Spleen (tissue), 13 donors: ENCODE measurements at places on chromosomes 1 and 21. TPM values are rescaled to one million over a fixed set of nuclear protein-coding genes. Genes with fewer than 3 reads are reported as not detected.

DNA sequence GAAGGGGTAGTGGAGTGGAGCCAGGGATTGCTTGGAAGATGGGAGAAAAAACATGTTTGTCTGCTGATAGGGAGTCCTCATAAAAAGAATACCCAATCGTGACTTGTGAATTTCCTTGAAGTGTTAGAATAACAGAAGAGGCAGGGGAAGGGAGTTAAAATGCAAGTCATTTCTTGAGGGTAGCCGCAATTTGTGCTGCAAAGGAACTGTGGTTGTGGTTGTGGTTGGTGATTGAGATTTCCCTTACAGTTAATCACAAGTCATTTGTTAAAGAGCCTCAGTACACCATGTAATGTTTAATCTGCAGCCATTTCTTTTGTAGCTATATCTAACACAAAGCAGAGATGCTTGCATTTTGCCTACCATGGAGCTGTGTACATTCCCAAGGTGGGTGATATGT lies 38.5 kb upstream of the EGLN1 start:
- DNase-seq: no peak

- DNase-seq: no peak
These were observed 48.6 kb upstream of the LRRC52 start for GRCh38 chr1:165494949-165495857.

DNA sequence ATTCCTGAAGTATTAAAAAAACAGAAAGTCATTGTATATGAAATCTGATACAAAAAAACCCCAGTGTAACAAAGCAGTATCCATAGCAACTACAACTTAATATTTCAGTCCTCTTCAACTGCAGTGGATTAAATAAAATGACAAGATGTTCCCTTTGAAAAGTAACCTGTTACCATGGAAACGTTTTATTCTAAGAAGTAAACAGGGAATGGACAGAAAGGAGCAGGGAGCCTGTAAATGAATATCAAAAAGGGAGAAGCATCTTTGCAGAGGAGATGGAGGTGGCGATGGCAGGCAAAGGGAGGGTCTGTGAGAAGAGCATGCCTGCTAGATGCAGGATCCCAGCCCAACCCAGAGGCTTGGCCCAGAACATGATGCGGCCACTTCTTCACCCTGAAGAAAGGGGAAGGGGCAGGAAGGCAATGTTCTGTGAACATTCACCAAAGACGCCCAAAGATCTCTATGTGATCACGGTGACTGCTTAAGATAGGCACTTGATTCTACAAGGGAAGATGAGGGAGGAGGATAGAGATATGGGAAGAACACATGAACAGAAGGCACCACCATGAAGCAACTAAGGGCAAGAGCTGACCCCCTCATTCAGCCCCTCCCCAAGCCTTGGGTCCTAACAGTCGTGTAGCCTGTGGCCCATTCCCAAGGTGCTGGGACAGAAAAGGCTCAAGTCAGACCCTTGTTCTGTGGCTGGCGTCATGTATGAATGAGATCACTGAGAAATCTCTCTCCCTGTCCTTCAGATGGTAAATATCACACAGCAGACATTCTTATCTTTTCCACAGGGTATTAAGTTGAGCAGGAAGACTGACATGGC lies 200.0 kb downstream of the SLC45A1 start:
- DNase-seq: no peak

DNA sequence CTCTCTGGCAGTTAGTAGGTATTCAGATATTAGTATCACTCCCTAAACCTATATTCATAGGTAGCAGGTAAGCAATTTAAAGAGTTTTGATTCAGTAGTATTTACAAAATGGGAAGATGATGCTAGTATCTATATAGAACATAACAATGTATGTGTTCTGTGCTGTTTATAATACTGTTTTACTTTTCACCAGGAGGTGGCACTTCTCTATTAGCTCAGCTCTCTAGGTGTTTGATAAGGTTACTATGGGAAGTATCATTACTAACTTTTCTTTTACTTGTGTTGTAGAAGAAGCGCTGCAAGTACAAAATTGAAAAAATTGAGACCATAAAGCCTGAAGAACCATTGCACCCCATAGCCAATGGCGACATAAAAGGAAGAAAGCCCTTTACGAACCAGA lies 49.4 kb upstream of the FASLG start:
- no peak for DNase-seq

DNA sequence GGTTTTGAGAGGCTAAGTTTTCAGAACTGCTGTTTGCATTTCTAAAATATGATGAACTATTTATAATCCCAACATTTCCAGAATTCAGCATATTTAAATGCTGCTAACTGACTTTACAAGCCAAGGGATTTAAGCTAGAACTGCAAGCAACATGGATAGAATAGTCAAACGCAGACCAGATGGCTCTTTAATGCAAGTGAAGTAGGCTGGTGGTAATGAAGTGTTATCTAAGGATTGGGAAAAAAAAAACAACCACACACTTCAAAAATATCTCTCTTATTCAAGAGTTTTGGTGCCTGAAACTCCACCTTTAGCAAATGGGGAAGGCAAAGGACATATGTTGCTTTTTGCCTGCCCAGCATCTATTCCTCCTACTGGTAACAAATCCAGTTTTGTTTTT lies 20.9 kb upstream of the SSX2IP start:
- DNase-seq: no peak

DNA sequence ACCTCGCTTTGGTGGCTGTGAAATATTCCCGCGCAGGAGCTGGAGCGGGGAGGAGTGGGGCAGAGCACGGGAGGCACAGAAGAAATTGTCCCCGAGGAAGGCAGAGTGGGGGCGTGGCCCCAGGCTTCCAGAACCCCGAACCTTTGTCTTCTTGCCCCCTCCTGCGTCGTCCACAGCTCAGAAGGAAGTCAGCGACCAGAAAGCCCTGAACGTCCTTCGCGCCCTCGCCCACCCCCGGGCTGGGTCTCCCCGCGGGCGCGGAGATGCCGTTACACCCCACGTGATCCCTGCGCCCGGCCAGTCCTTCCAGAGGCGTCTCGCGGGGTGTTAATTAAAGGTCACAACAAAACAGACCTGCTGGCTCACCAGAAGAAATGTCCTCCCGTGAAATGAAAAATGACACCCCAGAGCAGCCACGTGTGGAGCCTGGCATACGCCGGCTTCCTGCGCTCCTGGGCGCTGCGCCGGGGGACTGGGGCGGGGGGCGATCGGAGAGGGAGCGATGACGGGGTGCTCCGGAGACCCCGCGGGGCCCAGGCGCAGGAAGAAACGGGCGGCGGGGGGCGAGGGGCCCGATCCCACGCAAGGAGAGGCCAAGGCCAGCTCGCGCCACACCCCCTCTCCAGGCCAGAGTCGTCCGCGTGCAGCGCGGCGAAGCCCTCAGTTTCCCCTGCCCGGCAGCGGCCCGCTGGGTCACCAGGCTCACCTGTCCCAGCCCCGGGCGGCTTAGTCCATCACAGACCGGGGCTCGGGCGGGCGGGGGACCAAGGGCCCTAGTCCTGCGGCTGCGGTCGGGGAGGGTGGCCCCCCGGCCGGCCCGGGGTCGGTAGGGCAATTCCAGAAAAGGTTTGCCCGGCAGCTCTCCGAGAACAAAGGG lies 995 bp upstream of the KIF26B start:
- peak; percentile 82 for DNase-seq

DNA sequence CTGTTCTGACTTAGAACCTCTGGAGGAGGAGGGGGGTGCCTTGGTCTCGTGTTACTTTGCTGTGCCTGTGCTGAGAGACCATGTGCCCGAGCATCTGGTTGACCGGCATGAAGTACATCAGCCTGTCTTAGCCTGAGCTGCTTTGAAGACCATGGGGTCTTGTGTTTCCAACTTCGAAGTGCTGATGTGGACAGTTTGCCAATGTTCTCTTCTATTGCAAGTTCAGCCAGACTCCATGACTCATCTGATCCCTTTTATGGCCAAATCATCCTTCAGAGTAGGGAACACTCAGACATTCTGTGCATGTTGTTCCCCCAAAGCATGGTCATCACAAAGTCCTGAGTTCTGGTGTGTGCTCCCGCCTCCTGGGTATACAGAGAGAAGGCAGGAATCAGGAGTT lies 6.0 kb upstream of the PLA2G2C start:
- no peak for DNase-seq

GRCh38 chr21:38768471-38769063 lies 37.2 kb upstream of the ETS2 start:
- no peak for DNase-seq

- no peak for DNase-seq
These were observed 647.5 kb upstream of the CHRM3 start for GRCh38 chr1:238738892-238739291.

DNA sequence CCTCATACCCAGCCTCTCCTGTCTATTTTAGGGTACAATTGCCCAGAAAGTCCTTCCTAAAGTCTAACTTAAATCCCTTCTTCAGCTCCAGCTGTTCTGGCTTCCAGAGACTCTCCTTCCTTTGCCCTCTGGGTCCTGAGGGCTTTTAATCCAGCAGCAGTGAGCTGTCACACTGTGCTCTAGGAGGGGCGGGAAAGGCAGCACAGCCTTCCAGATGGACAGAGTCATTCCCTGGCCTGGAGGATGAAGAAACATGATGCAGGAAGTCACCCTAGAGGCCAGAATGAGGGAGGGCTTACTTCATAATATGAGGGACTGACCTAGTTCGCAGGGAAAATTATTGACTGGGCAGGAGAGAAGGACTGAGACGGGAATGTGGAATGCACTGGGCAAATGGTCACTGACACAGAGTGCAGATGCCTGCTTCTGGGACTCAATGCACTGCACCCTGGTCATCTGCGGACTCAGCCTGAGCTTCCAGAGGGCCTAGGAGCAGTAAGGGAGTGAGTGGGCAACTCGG lies 1.3 kb downstream of the SH2D2A start:
- DNase-seq: no peak

- no peak for DNase-seq
These were observed 556.8 kb downstream of the PTPRU start for GRCh38 chr1:29793101-29793546.

The NOS1AP gene
- total RNA-seq: 0.61 TPM

The VHLL gene
- total RNA-seq: not detected

The RAP1GAP gene
- total RNA-seq: 0.69 TPM

The DNASE2B gene
- total RNA-seq: 0.43 TPM

The OMA1 gene
- 31.4 TPM for total RNA-seq

The ARHGAP30 gene
- 118 TPM for total RNA-seq
